ENCODE measurements at places on chromosomes 3 and 15.

DNA sequence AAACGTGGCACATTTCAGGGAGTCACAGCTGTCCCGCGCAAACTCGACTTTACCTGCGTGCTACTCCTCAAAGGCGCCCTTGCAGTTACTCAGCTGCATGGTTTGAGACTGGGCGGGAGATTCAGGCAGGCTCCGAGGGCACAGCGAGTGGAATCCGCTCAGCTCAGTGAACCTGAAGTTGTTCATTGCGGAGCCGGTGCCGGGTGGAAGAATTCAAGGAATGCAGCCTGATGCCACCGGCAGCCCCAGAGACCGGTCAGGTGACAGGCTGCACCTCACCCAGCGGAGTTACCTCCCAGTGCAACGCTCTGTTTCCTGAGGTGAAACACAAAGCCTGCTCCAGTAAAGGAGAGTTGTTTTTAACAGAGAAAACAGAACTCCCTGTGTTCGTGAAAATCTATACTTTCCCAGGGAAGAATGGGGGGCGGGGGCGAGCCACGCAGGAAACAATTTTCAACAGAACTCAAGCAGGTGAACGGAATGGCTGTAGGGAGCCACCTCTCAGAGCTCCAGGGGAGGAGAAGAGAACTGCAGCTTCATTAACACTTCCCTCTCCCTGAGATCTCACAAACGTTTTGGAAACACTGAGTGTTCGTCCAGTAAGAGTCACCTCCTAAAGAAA is 3.8 kb downstream of the VEPH1 start:
- DNase-seq = no peak

GRCh38 chr3:126389112-126389793 is 5.5 kb upstream of the CFAP100 start:
- no peak for DNase-seq

DNA sequence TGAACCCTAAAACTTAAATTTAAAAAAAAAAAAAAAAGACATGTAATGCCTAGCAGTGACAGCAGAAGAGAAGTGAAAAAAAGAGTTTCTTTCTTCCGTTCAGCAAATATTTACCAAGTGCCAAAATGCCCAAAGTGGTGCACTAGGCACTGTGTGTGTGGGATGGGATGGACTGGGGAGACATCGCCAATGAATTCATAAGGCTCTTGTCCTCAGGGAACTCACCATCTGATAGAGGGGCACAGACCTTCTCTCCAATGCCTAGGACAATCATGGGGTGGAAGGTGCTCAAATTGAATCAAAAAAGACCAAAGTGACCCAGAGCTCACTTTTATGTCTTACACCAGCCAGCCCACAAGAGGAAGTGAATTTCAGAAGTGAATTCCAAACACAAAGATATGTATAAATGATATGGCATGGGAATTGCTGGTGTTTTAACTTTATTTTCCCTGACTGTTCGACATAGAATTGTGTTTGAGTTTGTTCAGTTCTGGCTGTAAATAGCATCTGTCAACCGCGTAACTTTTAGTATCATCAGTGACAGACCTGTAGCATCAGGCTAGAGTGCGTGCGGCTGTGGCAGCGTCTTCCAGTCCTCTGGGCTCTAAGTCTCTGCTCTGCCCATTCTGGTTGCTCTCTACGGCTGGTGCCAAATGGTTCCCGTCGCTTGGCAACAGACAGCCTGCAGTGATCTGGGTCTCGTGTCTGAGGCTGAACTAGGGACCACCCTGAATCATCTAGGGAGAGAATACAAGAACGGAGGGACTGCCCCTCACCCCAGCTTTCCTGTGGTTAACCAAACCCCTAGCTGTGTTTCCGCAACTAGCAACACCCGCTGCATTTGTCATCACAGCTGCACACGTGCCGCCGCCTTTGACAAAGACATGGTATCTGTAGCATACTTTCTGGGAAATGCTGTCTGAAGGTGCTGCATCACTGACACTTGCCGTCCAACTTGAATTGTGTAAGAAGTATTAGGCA is 154.0 kb upstream of the THBS1 start:
- DNase-seq = peak; percentile 32

DNA sequence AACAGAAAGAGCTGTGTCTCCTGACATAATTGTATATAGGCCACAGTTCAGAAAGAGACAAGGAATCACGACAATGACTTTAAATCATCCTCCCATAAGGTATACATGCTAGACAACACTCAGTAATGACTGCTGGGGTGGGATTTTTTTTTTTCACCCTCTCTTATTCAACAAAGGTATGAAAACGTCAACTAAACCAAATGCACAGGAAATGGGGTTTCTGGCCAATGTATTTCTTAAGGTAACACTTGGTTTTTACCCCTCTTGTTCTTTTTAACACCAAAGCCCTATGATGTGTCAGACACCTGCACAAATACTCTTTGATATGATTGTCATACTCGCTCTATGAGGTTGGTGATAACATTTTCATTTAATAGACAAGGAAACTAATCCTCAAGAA is 78.3 kb downstream of the MCF2L2 start:
- DNase-seq = no peak

DNA sequence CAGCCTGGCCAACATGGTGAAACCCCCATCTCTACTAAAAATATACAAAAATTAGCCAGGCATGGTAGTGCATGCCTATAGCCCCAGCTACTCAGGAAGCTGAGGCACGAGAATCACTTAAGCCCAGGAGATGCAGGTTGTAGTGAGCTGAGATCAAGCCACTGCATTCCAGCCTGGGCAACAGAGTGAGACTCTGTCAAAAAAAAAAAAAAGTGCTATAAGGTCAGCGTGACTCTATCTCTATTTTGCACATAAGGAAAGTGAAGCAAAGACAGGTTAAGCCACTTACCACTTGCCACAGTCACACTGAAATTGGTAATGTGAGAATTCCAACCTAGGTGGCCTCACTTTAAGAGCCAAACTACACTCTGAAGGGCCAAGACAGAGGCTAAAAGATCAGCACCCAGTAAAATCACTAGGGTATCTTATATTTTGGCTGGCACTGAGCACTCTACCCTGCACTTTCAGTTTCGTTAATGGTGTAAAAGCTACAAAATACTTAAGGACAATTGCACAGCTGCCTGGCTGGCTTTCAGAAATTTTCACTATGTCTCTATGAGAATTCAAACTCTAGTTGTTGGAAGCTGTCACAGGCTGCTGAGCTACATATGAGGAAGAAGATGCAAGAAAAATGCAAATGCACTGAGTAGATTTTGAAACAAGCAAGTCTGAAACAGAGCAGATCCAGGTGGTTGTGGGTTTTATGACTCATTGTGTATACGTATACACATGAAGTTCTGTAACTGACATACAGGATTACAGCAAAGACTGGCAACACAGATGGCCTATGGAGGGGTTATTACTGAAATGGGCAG is 32.7 kb downstream of the TRANK1 start:
- no peak for DNase-seq

- DNase-seq = no peak
Observed at GRCh38 chr3:46460051-46460450, 4.7 kb downstream of the LTF start.

- DNase-seq = no peak
Observed at GRCh38 chr15:46456456-46456855, 821.6 kb downstream of the SQOR start.

- no peak for DNase-seq
Observed at GRCh38 chr3:155286736-155287135, 6.7 kb downstream of the STRIT1 start.

- DNase-seq = no peak
Observed at GRCh38 chr3:160709477-160710182, 32.7 kb downstream of the ARL14 start.

DNA sequence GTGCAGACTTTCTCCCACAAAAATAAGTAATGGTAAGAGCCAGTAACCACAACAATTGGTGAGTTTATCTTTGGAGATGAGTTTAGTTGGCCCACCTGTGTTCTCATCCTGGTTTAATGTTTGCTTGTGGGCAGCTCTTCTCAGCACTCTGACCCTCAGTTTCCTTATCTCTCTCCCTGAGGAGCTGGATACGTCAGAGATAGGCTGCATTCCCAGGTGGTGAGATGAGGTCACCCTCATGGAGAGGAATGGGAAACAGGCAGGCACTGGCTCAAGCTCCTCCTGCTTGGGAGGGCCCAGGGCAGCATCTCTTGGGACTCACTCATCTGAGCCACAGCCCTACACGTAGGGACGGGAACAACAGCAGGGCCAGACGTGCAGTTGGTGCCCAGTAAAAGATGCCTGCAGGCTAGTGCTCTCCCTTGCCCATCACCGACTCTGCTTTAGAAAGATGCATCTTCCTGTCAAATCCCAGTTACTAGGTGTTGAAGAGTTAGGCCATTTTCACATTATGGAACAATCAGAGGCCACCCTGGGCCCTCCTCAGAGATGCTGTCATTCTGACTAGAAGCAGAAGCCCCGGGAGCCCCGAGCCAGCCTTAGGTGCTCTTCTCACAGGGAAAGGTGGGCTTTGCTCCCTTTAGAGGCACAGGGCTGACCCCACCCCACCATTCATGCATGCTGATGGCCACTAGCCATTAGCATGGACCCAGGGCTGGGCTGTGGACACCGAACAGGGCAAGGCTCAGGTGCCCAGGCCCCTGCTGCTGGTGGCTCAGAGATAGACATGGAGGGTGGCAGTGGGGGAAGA is 59.7 kb downstream of the GRIP2 start:
- DNase-seq = no peak

GRCh38 chr3:45596290-45596791 is 1.8 kb downstream of the LIMD1 start:
- DNase-seq = no peak

Measured in activated naive CD4-positive, alpha-beta T cell (primary cell).